Pons (tissue), 1 donor: ENCODE measurements at places on chromosomes 5 and 9.
A peak's percentile ranks its signal among the peaks of the same experiment; 100 is the strongest.

GRCh38 chr5:105529851-105530250 lies 1967.3 kb upstream of the NUDT12 start:
- no peak for DNase-seq

GRCh38 chr5:113269023-113269997 lies 165.5 kb downstream of the TSSK1B start:
- DNase-seq, result no peak

GRCh38 chr9:97615439-97616072 lies 17.6 kb downstream of the TSTD2 start:
- peak; percentile 87 for DNase-seq

GRCh38 chr9:82598241-82599039 lies 464.5 kb downstream of the RASEF start:
- no peak for DNase-seq

DNA sequence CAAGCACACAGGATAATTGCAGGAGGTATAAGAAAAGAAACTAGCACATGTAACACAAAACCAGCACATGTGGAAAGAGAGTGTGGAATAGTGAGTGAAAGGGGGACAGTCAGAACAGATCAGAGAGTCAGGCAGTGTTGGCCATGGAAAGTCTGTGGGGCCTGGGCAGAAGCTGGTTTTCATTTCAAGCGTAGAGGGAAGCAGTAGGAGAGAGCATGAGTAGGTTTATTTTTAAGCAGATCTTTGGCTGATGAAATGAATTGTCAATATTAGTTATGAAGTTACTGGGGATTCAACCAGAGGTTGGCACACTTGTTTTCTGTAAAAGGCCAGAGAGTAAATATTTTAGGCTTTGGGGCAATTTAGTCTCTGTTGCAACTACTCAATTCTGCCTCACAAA lies 283.1 kb downstream of the SMARCA2 start:
- DNase-seq, result no peak

DNA sequence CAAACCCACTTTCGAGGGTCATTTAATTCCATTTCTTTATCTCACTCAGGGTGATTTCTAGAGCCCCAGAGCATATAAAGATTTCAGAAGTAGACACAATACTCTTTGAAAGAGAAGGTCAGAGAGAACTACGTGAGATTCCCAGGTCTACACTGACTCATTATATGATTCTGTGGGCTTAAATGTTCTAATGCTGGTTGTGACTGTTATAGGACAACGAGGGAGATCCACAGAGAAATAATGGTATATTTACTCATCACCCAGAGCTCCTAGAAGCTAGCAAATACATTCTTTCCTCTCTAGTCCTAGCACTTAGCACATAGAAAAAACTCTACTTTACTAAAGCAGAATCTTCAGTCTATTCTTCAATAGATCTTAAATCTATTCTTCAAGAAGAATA lies 39.4 kb upstream of the GRAMD2B start:
- DNase-seq, result no peak
